ENCODE measurements at places on chromosomes 7 and 10.
A peak's percentile ranks its signal among the peaks of the same experiment; 100 is the strongest.

GRCh38 chr10:78843495-78843894 is 225.3 kb upstream of the ZMIZ1 start:
- DNase-seq = no peak

GRCh38 chr10:59960751-59961150 is 54.4 kb upstream of the CCDC6 start:
- DNase-seq = no peak

DNA sequence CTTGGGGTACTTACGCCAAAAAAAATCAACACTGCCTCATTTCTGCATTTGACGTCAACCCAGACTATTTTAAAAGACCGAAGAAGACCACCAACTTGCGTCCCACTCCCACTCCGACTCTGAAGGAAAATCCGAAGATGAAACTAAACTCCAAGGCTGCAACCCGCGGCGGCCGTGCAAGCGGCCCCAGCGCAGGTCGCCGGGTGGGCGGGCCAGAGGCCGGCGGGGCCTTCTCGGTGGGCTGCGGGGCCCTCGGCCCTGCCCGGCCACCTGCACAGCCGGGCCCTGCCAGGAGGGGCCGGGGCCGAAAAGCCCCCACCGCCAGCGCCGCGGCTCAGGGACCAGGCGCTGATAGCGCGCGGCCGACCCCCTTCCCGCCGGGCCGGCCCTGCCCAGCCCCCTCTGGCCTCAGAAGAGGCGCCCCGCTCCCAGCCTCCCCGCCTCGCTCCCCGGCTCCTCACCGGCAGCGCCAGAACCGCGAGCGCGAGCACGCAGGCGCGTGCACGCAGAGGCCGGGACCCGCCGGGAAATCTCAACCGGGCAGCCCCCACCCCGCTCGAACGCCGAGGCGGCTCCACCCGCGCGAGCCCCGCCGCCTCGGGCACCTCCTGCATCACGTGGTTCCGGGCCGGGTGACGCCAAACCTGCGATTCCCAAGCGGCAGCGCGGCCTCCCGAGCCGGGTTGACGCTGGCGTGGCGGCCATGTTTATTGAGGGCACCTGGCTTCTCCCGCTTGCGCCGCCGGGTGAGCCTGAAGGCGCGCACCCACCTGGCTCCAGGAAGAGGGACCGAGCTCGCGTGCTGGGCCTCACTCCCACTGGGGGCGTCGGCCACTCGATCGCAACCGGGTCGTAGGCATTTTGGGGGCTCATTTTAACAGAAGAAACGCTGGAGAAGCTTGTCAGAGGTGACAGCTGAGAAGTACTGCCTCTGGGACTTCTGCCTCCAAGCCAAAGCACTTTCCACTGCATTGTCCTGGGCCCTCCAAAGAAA is at the start of gene C7orf25:
Gene C7orf25, minus strand, starts transcription at position 617 of the 994 bp plus-strand sequence. CDS start 1,170 bp downstream, outside the sequence.
- peak; percentile 40 for DNase-seq

- no peak for DNase-seq
Measured at GRCh38 chr10:123464430-123465323, 201.5 kb upstream of the GPR26 start.

- DNase-seq = no peak
Measured at GRCh38 chr7:119281181-119281846, 991.7 kb upstream of the KCND2 start.

DNA sequence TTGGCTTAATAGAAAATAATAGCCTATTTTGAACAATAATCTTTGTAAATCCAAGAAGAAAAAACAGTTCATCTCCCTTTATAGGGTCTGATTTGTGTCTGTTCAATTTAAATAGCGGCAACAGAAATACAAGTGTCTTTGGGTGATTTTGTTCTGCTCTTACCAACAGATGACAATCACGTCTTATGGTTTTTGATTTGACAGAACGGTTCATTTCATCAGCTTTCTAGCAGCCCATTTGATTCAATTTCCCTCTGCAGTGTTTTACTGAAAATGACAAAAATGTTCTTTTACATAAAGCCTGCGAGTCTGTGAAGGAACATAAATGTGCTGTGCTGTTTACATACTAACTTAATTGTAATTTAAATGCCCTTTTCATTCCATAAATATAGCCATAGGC is 180.5 kb downstream of the MGMT start:
- no peak for DNase-seq

GRCh38 chr10:3036155-3037021 is 31.0 kb upstream of the PFKP start:
- no peak for DNase-seq

- DNase-seq = no peak
Measured at GRCh38 chr7:74029991-74030415, 2.0 kb downstream of the ELN start.

- no peak for DNase-seq
Measured at GRCh38 chr10:43198682-43199005, 60.4 kb downstream of the CSGALNACT2 start.

- no peak for DNase-seq
Measured at GRCh38 chr7:91046322-91047089, 217.7 kb upstream of the FZD1 start.

DNA sequence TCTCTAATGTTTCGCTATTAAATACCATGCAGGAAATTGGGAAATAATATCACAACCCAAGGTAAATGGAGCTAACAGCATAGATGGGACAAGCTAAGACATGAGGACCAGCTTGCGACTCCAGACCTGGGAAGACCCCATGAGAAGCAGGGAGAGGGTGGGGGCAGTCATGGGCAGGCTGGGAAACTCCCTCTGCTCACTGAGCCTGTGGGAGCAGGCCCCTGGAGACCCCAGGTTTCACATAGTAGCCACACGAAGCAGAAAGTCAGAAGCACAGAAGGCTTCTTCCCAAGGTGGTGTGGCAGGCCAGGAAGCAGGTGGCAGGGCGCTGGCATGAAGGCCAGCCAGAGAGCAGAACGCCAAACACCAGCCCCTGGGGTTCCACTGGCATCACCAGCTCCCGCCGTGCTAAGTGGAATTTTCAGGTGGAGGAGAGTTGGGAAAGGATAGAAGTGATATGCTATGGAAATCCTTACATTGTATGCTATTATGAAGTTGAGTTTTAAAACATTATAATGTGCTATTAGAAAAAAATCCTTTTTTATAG is 99.9 kb upstream of the RNF32 start:
- no peak for DNase-seq

DNA sequence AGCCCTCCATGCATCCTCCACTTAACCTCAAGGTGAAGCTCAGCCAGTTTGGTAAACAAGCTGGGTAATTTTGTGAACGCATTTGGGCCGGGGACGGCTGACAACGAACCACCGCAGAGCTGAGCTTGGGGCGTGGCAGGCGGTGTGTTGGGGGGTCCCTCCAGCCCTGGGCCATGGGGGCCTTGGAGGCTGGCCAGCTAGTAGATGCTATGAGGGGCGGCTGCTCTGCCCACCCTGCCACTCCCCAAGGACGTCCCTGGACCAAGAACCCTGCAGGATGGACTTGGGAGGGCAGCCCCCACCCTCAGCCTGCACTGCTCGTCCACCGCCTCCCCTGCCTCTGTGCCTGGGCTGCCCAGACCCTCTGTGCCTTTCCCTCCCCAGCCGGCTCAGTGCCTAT is 12.0 kb upstream of the SCART1 start:
- DNase-seq = no peak

- DNase-seq = no peak
Measured at GRCh38 chr10:72375173-72375572, 20.5 kb upstream of the DNAJB12 start.

GRCh38 chr10:61692447-61693010 is 29.8 kb downstream of the CABCOCO1 start:
- DNase-seq = no peak

DNA sequence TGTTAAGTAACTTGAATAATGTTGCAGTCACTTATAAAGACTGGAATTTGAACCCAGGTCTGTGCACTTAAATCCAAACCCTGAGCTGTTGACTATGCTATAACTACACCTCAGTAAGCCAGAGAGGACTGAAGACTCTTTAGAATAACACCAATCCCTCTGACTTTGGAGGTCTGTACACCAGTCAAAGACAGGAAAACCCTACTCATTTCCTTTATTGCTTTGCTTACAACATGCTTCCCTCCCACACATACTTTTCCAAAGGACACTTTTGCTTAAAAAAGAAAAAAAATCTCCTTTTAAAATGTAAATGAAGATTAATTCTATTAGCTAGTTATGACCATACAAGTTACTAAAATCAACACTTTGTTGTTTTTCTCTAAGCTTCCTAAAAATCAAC is 184.7 kb upstream of the KCTD7 start:
- no peak for DNase-seq

- DNase-seq = no peak
Measured at GRCh38 chr10:79239275-79239779, 107.9 kb upstream of the PPIF start.

DNA sequence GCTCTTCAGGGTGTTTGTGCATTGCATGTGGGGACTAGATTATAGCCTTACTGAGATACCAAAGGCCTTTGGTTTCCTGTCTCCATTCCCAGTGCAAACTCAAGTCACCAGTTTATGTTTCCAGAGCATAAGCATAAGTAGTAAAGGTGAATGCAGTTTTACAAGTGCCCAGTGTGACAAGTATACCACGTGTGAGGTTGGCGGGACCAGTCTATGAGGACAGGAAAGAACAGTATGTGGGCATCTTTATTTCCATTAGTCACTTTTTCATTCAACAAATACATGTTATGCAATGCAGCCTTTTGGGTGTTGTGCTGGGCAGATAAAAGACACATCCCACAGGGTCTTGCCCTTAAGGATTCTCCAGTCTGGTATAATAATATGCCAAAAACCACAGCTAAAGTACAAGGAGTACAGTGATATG is 146.5 kb downstream of the ARID5B start:
- no peak for DNase-seq

GRCh38 chr7:80370587-80370986 is 141.3 kb downstream of the GNAT3 start:
- DNase-seq = no peak
